ENCODE measurements at places on chromosomes 5 and 9. TPM values are rescaled to one million over a fixed set of nuclear protein-coding genes. Genes with fewer than 3 reads are reported as not detected.

The ELL2 gene
- 23.1 TPM for total RNA-seq

GRCh38 chr9:121692606-121693387, 41.4 kb downstream of the DAB2IP start:
- DNase-seq = no peak

The GLRA1 gene
- total RNA-seq = not detected

GRCh38 chr5:108046955-108047670, 334.8 kb downstream of the FBXL17 start:
- DNase-seq = no peak

- no peak for DNase-seq
Observed at GRCh38 chr9:95514342-95514741, 2.4 kb downstream of the PTCH1 start.

DNA sequence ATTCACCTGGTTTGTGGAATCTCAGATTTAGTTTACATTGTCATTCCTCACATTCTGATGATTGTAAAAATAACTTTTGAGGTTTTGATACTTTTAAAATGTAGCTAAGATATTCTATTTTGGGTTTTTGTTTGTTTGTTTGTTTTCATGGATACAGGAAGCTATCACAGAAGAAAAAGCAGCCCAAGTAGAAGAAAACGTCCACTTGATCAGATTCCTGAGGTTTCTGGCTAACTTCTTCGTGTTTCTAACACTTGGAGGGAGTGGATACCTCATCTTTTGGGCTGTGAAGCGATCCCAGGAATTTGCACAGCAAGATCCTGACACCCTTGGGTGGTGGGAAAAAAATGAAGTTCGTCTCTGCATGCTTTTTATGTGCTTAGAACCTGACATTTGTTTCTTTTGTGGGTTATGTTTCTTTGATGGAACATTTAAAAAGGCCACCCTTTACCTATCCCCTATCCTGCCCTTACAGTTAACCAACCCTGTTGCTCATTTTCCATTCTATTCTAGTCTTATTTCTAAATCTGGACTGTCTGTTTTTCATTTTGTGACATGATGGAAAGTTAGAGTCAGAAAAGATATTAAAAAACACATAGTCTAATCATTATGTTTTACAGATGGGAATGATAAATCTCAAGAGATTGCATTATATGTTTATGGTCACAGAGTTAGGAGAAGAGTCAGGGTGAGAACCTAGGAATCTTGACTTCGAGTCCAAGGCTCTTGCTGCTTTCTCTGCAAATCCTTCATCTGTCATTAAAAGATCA, 163.7 kb downstream of the ALDH1A1 start:
- no peak for DNase-seq

DNA sequence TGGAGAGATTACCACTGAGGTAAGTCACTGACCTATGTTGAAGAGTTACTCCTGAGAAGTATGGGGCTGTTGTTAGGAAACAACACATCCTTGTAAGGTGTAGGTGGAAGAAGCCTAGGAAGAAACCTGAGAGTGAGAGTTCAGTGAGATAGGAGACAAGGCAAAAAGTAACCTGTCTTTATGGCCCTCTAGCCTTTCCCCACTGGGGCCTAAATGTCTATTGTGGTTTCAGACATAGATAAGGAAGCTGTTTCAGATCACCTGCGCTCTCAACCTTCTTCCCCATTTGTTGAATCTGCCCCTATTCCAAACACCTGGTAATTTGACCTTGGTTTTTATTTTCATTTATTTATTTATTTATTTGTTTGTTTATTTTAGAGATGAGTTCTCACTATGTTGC, 397.1 kb upstream of the RORB start:
- no peak for DNase-seq

DNA sequence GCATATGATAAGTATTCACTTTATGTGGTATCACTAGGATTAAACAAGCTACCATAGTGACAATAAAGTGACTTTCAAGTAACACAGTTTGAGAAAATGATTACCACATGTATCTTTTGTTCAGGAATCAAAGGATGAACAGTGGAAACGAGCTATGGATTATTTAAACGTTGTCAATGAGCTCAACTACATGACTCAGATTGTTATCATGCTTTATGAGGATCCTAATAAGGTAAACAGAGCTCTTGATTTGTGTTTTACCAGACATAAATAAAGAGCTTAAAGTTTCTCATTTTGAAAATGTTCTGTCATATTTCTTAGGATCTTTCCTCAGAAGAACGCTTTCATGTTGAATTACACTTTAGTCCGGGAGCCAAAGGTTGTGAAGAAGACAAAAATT, 57.4 kb downstream of the PPIP5K2 start:
- no peak for DNase-seq

- no peak for DNase-seq
Observed at GRCh38 chr5:3809455-3809854, 213.8 kb downstream of the IRX1 start.

The ASPN gene
- not detected for total RNA-seq

DNA sequence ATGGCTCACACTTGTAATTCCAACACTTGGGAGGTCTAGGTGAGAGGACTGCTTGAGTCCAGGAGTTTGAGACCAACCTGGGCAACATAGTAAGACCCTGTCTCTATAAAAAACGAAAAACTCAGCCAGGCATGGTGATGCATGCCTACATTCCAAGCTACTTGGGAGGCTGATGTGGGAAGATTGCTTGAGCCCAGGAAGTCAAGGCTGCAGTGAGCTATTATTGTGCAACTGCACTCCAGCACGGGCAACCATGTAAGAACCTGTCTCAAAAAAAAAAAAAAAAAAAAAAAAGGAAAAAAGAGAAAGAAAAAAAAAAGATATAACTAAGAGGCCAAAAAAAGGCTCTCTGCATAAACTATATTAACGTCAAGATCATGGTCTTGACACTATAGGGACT, 27.3 kb downstream of the GIN1 start:
- no peak for DNase-seq

DNA sequence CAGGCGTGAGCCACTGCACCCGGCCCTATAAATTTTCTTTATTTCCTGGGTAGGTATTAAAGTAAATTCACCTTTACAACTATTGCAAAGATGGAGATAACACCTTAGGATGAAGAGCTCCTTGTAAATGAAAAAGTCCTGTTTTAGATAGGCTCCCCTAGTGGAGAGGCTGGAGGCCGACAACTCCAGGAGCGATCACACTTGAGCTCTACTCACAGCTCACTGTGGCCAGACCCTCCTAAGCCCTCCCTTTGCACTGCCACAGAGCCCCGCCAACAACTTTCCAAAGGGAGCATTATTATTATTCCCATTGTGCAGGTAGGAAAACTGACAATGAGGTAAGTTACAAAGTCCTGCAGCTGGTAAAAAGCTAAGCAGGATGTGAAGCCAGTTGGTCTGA, 139.1 kb upstream of the ERCC6L2 start:
- peak; percentile 22 for DNase-seq

GRCh38 chr5:130032807-130033206, 128.5 kb downstream of the CHSY3 start:
- DNase-seq = no peak

DNA sequence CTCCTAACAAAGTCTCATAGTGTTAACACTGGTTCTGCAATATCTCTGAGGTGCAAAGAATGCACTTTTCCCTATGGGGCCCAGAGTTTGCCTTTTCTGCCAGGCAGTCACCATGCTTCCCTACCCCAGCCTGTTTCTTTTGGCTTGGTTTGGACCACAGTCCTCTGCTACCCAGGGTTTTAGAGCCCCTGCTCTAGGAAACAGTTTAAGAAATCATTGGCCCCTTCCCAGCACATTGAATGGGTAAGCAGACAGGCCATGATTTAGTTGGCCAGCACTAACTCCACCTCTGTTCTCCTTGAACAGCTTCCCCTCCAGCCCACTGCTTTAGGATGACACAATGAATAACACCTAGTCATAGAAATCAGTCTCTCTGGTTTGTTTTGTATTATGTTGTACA, 73.2 kb downstream of the UBAP1 start:
- DNase-seq = no peak

The ECSCR gene
- not detected for total RNA-seq

- no peak for DNase-seq
Observed at GRCh38 chr5:11130131-11130530, 369.1 kb upstream of the DAP start.

The PCDHAC1 gene
- total RNA-seq = not detected

DNA sequence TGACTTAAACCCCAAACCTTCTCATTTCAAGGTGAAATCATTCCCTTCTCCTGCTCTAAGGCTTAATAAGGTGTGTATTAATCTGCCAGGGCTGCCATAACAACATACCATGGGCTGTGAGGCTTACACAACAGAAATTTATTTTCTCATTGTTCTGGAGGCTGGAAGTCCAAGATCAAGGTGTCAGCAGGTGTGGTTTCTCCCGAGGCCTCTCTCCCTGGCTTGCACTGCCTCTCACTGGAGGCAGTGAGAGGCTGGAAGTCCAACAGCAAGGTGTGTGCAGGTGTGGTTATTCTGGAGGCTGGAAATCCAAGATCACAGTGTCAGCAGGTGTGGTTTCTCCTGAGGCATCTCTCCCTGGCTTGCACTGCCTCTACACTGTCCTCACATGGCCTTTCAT, 280.3 kb upstream of the TUT7 start:
- no peak for DNase-seq

The HTR1A gene
- total RNA-seq = not detected

The KIAA0825 gene
- total RNA-seq = 0.16 TPM

DNA sequence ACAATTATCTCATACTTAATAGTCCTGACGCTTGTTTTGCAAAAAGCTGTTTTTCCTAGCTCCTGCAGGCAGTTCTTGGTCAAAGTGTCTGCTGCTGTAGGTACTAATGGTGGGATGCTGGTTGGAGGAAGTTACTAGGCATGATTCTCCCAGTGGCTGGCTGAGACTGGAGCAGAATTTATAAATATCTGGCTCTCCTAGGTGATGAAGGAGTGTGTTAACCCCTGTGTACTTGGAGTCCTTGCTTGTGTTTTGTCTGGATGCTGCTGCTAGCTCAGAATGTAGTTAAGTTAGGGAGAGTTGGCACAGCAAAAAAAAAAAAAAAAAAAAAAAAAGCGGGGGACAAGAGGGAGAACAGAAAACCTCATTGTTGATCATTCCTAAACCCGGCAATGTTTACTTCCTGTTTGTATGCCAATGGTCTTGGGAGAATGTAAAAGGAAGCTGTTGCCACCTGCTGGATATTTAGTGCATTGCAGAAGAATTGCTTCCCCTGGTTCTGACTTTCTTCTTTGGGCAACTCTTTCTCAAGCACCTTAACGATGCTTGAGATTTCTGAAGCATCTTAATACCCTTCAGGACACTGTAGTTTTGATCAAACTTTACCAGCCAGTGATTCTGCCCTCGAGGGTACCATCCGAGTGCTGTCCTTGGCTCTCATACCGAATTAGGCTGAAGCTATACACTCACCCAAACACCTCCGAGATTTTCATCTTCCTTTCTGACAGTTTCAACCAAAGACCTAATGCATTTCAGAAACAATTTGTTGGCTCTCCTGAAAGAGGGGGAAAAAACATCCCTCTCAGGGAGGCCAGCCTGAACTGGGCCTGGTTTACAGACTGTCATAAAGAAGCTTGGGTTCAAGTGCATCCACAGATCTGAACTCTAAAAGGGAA, 71.7 kb upstream of the WWC1 start:
- peak; percentile 70 for DNase-seq

GRCh38 chr5:180059326-180059725, 12.2 kb downstream of the RNF130 start:
- no peak for DNase-seq

GRCh38 chr9:101028346-101029314, at the start of gene PLPPR1:
PLPPR1 (plus strand) TSS chr9:101028727.
- no peak for DNase-seq

GRCh38 chr5:43623048-43623680, 20.2 kb downstream of the NNT start:
- no peak for DNase-seq

- peak; percentile 33 for DNase-seq
Observed at GRCh38 chr9:132372177-132373095, 17.6 kb upstream of the SETX start.

DNA sequence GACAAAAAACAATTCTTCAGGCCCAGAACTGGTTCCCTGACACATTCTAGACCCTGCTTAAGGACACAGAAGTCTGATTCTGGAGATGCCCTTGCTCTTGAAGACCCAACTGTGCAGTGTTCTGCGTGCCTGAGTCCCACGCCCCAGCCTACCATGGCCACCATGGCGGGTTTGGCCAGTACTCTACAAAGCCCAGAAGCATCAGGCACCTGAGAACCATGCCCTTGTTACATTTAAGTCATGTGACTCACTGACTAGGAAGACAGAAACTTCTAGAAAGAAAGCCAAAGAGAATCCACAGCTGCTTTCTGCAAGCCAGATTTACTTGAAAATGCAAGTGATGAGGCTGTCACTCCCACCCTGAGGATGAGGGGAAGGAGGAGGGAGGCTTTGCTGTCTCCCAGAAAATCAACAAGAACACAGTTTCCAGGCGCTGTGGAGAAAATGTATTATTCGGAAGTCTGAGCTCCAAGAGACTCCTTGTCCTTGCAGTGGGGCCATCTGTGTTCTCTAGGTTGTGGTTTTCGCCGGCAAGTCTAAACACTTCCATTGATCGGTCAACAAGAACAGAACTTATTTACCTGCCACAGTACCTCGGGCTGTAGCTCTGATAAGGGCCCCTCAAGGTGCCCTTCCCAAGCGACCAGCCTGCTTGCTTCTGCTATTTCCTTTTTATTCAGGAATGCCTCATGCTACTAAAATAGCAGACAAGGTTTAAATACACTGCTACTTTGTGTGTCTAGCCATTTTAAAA, 81.3 kb upstream of the DMRT1 start:
- DNase-seq = no peak

- DNase-seq = no peak
Observed at GRCh38 chr5:100560860-100561259, 25.7 kb downstream of the FAM174A start.

The CTSL gene
- total RNA-seq = 76.4 TPM

The RORB gene
- total RNA-seq = not detected

The AIF1L gene
- total RNA-seq = 1.7 TPM

The DNAJC21 gene
- 66.3 TPM for total RNA-seq

DNA sequence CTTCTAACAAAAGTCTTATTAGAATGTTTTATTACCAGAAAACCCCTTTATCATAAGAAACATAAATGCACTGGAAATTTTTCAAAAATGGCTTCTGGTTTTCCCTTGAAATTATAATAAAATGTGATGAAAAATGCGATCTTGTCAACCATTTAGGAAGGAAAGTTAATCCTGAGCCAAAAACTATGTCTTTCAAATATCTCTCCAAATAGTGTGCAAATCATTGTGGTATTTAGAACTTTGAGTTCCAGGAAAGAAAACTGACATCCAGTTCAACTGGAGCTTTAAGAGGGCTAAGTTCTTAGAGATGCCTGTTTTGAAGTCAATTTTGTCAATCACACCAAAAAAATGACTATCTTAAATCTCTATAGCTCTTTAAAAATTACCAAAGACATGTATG, 425.4 kb downstream of the DNAH5 start:
- DNase-seq = no peak

DNA sequence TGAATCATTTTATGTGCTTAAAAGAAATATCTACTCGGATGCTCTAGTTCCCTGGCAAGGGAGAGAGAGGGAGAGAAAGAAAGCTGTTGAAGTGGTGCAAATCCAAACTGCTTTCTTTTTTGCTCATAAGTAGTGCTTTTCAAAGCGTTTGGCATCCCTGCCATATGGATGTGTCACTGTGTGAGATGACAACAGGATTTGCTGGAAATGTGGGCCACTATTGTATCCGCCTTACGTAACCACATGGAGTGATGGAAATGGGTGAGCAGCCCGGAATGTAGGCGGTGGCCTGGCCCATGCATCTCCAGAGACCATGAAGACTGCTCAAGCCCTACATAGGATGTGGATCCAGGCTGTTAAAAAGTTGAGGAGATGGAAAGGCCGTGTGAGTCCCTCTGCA, 30.8 kb downstream of the TJP2 start:
- no peak for DNase-seq

- DNase-seq = no peak
Observed at GRCh38 chr9:28121366-28121765, 548.1 kb upstream of the C9orf72 start.

The CCDC152 gene
- 5.1 TPM for total RNA-seq

Measured in K562 (cell line).